ENCODE measurements at places on chromosomes 2 and 18. TPM values are rescaled to one million over a fixed set of nuclear protein-coding genes. Genes with fewer than 3 reads are reported as not detected.

ZNF519 gene
- total RNA-seq, result 3.5 TPM

GCKR gene
- not detected for total RNA-seq

DNA sequence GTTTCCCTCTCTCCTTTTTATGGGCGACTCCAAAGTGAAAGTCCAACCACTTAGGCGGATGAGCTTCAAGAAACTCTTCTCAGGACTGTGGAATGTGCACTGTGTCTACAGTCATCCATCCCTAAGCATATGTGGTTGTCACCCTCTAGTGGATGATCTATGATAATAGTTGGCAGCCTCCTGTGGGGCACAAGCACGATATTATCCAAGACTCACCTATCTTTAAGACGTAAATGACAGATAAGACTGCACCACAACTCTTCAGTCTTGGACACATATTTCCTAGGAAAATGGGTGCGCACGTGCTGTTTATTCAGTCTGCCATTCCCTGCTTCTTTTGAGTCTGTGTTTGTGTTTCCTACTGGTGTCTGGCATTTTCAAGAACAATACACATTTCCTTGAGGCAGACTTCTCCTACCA, 145.5 kb upstream of the CTAGE1 start:
- DNase-seq, result no peak

- peak; percentile 40 for DNase-seq
Observed at GRCh38 chr18:57544936-57545660, 41.4 kb downstream of the FECH start.

- no peak for DNase-seq
Observed at GRCh38 chr2:25700221-25700660, 26.9 kb upstream of the DTNB start.

GRCh38 chr2:151614606-151615306, 119.5 kb downstream of the NEB start:
- no peak for DNase-seq

DNA sequence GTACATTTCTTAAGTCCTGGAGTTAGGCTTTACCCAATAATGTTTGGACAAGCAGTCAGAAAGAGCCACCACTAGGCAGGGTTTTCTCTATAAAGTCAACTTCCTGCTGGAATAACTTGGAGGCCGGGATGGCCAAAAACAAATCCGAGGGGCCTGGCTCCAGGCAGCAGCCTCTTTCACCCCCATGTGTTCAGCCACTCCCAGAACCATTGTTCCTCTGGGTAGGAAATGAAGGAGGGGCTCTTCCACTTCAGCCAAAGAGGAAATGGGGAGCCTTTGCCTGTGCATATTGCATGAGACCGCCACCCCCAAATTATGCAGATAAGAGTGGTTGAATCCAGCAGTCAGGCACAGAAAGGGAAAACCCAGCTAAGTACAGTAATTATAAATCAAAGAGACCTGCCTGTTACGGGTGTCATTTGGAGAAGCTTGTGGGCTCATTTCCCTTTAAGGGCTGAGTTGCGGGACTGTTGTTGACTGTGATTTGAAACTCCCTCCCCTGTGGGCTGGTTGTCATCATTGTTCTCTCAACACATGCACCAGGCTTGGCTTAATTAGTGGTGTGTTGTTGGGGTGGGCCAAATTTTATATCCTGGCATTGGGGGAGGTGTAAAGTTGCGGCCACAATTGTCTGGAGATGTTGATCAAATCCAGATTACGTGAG, 212.8 kb upstream of the SOX11 start:
- DNase-seq, result no peak

- no peak for DNase-seq
Observed at GRCh38 chr18:32595832-32596231, 125.2 kb upstream of the GAREM1 start.

GRCh38 chr2:73254343-73255006, 20.4 kb downstream of the CCT7 start:
- no peak for DNase-seq

DNA sequence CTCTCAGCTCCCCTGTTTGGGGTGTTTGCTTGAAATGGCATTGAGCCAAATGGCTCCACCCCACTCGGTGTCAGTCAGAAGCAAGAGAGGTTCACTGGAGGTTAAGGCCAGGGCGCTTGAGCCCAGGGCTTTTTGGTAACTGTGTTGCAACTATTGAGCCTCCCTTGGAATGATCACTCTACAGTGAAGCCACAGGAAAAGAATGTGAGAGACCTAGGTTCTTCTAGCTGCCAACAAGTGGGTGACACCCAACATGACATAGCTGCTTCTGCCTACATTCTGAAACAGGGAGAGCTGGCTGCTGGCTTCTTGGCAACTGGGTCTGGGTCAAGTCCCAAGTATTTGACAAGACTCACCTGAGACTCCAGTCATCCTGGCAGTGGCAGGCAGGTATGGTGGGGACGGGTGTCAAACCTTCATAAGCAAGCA, 7.1 kb upstream of the GRHL1 start:
- DNase-seq, result no peak

GRCh38 chr2:202122980-202123720, 50.1 kb downstream of the KIAA2012 start:
- DNase-seq, result no peak

Measured in osteocyte (in vitro differentiated cells).